ENCODE measurements at places on chromosomes 1 and 21.

DNA sequence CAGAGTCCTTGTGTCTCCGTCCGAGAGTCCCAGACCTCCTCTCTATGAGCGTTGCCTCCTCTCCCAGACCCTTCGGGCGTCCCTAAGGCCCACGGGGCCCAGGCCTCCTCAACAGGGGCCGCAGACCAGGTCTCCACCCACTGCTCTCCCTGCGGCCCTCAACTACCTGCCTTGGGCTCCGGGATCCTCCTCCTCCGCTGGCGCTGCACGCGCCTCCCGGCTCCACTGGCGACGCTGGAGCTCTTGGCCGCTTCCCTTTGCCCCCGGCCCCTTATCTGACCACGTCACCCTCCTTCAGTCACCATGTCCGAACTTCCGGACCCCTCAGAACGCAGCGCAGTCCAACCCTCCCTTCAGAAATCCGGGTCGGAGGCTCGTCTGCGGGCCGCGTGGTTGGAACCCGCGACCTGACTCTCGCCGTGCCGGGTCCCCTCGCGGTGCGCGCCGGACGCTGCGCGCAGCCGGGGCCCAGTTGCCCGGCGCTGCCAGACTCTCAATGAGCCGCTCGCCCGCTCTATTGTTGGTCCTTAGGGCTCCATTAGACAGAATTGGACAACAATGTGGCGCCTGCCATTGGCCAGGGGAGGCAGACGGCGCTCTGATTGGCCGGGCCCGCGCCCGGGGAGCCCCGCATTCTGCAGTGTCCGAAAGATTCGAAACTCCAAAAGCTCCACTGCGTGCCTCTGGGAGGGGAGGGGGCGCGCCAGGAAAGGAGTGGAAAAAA lies at the start of gene DMRTA2:
TSS of gene DMRTA2 (minus strand) at position 498 of the 724 bp plus-strand sequence. CDS start 1,907 bp downstream, outside the sequence.
- no peak for DNase-seq

DNA sequence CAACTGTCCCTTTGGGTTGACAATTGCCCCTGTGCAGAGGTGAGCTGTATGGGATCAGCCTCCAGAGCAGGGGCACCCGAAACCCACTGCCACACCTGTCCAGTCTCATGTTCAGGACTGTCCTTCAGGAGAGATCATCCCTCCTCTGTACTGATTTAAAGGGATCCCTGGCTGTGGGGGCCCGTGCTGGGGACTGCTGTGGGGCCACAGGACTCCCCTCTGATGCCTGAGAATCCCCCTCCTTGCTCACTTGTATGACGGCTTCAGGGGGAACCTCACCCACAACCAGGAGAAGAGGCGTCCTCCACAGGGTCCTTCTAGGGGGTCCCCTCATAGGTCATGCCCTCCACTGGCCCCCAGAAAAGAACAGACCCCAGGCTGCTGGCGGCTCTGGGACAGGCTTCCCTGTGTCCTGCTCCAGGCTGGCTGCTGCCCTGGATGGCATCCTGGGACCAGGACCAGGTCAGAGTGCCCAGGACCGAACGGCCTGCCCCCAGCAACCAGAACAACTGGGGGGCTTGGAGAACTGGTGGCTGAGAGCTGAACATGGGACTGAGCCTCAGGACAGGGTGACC lies 77.5 kb upstream of the ACTRT2 start:
- no peak for DNase-seq

DNA sequence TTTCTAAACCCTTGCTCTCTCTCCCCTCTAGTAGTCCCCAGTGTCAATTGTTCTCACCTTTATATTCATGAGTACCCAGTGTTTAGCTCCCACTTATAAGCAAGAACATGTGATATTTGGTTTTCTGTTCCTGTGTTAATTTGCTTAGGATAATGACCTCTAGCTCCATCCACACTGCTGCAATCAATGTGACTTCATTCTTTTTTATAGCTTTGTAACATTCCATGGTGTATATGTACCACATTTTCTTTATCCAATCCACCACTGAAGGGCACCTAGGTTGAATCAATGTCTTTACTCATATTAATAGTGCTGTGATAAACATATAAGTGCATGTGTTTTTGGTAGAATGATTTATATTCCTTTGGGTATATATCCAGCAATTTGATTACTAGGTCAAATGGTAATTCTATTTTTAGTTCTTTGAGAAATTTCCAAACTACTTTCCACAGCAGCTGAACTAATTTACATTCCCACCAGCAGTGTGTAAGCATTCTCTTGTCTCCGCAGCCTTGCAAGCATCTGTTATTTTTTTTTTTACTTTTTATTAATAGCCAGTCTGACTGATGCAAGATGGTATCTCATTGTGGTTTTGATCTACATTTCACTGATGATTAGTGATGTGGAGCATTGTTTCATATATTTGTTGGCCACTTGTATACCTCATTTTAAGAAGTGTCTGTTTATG lies 277.8 kb downstream of the LTN1 start:
- peak; percentile 27 for DNase-seq

GRCh38 chr21:21101911-21102310 lies 103.7 kb downstream of the NCAM2 start:
- DNase-seq: peak; percentile 58

GRCh38 chr1:24642481-24643362 lies at the start of gene SRRM1:
SRRM1 (plus strand) TSS chr1:24643302; CDS start chr1:24643327, 25 bp downstream.
- DNase-seq: peak; percentile 100

GRCh38 chr1:59502009-59502691 lies 205.3 kb downstream of the FGGY start:
- DNase-seq: no peak

DNA sequence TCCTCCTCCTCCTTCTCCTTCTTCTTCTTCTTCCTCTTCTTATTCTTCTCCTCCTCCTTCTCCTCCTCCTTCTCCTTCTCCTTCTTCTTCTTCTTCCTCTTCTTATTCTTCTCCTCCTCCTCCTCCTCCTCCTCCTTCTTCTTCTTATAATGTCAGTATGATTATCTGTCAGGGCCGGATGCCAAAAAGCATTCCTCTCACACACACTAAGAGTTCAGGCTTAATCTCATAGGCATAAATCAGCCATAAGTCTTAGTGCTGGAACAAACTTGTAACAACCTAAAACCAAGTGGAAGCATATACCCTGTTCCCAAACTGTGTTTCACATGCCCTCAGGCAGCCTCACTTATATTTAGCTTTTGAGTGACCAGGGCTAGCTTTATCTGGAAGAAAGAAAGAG lies 240.3 kb downstream of the LMX1A start:
- no peak for DNase-seq

- no peak for DNase-seq
These were observed 10.0 kb downstream of the UBE4B start for GRCh38 chr1:10042746-10043145.

DNA sequence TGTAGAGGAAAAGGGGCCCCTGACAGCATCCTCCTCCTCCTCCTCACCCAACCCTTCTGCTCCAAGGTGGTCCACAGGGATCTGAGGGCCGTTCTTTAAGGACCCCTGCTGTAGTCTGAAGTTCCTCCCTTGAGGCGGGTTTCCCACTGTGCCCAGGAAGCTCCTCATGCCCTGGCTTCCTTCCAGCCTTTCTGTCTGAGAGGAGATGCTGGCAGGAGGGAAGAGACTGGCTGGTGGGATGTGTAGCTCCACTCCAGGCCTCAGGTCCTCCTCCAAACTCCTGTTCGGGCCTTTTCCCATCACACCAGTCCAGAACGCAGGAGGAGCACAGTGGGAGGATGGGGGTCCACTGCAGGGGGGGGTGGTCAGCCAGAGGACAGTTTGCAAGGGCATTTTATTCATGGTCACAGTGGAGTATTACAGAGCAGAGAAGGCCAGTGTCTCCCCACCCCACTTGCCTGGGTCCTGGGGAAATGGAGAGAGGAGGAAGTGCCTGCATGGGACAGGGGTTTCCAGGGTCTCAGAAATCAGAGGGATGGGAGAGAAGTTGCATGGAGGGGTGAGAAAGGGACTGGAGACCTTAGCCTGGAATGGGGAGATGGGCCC lies 7.8 kb downstream of the ETV3L start:
- no peak for DNase-seq

GRCh38 chr21:44444286-44444931 lies 10.9 kb upstream of the LRRC3 start:
- no peak for DNase-seq

- DNase-seq: no peak
These were observed 20.6 kb downstream of the RERE start for GRCh38 chr1:8796812-8797211.

DNA sequence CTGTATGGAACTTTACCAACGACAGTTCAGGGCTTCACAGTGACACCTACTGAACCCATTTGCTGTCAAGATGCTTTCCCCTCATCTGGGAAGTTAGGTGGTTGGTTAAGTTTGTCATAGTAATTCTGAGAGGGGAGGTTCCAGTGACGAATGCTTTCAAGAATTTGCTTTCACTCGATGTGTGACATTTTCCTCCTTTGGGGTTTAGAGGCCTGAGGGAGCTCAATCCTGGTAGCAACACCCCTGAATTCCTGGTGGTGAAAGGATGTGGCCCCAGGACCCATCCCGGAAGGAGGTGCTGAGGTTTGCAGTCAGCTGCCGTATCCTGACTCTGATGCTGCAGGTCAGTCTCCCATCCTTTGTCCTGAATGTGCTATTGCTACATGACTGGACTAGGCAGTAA lies 2.8 kb downstream of the PIGV start:
- DNase-seq: no peak

Measured in foreskin melanocyte (primary cell).